ENCODE measurements at places on chromosomes 16 and 17.

- DNase-seq: no peak
These were observed 5.1 kb downstream of the ARMC5 start for GRCh38 chr16:31464348-31464769.

- no peak for DNase-seq
These were observed 16.2 kb upstream of the HNF1B start for GRCh38 chr17:37761059-37761458.

DNA sequence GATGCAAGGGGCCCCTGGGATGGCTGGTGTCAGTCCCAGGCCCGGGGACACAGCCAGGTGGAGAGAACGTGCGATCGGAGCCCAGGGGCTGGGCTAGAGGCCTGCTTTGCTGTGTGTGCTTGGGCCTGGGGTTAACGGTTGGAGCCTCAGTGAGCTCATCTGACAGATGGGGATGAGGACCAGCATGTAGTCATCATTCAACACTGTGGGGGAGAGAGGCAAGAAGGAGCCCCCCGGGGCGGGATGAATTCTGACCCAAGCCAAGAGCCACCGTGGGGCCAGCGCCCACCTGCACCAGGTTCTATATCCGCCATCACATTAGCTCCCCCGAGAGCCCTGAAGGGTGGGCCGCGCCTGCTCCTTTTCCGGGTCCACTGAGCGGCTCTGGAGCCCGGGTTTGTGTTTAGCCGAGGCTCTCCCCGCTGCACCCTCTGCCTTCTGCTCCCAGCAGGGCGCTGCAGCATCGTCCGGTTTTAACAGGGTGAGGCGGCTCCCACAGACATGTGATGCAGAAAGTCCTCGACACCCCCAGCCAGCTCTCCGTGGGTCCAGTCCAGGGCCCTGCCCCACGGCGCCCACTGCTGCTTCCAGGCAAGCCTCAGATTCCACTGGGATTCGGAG, 365.7 kb downstream of the SEC14L1 start:
- no peak for DNase-seq

DNA sequence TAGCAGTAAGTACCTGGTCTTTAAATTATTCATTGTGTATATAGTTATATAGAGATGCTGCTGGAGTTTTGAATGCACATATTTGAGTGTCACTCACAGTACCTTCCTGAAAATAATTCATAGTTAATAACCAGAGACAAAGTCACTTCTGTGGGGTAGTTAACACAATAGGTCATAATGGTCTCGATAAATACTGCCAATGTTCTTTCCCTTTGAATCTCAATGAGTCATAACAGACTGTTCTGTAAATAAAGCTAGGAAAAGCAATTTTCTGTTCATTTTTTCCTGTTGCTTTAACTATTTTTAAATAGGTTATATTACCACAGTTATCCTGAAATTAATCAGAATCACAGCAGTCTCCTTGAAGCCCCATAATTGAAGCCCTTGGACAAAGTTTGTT, 87.2 kb downstream of the MAP2K4 start:
- no peak for DNase-seq

- no peak for DNase-seq
These were observed 2.8 kb downstream of the MYCBPAP start for GRCh38 chr17:50511058-50511457.

- DNase-seq: no peak
These were observed 4.7 kb downstream of the AMFR start for GRCh38 chr16:56420613-56421012.

- no peak for DNase-seq
These were observed 1.3 kb upstream of the CCDC102A start for GRCh38 chr16:57537581-57538234.

DNA sequence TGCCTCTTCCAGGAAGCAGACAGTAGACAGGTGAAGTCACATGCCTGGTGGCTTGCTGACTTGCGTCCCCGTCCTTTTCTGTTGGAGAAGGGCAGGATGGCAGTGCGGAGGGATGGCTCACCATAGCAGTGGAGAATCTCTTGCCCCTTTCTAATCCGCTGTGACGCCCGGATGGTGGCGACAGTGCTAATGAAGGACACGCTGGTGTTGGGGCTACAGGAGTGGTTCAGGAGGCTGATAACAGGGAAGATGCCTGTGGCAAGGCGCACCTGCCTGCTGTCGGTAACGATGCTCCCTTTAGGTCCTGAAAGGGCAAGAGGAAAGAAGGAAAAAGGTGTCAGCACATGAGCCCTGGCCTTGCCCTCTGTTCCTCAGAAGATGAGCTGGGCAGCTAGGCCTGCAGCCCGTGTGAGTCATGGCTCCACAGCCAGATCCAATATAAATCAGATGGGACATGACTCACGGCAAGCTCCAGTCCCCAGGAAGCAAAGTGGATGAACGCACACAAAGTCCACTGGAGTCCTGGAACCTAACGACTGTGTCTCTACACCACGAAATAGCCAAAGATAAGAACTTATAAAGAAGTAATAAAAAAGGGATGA, 25.5 kb downstream of the SERPINF1 start:
- DNase-seq: peak; percentile 81

GRCh38 chr17:8823279-8823678, 24.1 kb upstream of the MFSD6L start:
- DNase-seq: no peak

DNA sequence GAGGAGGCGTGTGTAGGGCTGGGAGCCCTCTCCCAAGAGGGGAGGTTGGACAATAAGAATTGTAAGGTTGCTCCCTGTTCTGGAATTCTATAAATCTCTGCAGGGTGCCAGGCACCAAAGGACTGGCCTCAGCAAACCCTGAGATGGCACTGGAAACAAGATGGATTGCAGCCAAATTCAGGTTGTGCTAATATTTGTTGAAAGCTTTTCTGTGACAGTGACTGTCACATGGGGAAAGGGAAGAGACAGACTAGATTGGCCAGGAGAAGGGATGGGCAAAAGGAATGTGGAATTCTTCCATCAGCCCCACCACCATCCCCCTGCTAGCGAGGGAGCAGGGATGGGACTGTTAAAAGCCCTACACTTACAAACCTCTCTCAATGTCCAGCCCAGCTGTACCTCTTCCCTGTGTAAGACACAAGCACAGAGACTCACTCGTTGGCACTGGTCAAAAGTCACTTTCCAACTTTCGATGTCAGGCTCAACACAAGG, 62.4 kb downstream of the SOX9 start:
- no peak for DNase-seq

GRCh38 chr16:10824111-10824893, 5.7 kb upstream of the TVP23A start:
- DNase-seq: no peak

DNA sequence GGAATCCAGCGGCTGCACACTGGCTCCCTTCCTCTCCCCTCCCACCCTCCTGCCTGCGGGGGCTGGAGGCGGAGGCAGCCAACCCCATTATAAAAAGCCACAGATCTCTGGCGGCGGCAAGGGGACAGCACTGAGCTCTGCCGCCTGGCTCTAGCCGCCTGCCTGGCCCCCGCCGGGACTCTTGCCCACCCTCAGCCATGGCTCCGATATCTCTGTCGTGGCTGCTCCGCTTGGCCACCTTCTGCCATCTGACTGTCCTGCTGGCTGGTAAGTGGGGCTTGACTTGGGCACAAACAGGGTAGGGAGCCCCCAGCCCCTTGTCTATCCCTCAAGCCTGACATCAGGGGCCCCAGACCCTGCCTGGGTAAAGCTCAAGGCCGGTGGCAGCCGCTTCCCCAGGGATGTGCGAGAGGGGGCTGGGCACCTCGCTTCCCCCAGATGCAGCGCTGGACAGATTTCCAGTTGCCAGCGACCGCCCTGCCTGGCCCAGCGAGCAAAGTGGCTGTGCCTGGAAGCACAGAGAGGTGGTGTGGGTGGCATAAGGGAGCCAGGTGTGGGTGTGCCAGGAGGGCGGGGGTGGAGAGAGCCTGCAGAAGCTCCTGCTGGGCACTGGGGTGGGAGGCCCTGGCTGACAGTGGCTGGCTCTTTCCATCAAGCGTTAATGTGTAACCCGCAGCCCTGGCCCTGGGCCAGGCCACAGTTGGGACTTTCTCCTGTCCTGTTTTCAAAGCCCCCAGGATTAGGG, at the start of gene CX3CL1:
Gene CX3CL1 (plus strand): TSS at position 119 of the 745 bp plus-strand sequence. CDS start 79 bp downstream, at position 198.
- peak; percentile 77 for DNase-seq

DNA sequence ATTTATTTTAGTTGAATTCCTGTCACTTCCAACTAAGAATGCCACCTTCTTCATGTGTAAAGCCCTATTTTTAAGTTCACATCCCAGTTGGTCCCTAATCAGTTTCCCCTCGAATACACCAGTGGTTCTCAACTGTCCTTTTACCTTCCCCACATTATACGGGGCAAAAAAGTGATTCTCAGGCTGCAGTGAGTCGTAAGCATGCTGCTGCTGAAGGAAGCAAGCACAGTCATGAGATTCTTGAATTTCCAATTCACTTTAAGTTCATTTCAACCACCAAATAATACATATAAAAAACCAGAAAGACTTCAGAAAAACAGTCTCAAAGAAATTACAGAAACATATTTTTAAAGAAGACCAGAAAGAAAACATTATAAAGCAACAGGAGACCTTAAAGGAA, 47.9 kb downstream of the UBE2G1 start:
- no peak for DNase-seq

- DNase-seq: no peak
These were observed 14.8 kb upstream of the WFDC1 start for GRCh38 chr16:84279881-84280280.

- no peak for DNase-seq
These were observed 30.4 kb downstream of the KIAA0513 start for GRCh38 chr16:85057948-85058347.

GRCh38 chr17:57782062-57782490, 37.0 kb upstream of the CCDC182 start:
- DNase-seq: no peak

DNA sequence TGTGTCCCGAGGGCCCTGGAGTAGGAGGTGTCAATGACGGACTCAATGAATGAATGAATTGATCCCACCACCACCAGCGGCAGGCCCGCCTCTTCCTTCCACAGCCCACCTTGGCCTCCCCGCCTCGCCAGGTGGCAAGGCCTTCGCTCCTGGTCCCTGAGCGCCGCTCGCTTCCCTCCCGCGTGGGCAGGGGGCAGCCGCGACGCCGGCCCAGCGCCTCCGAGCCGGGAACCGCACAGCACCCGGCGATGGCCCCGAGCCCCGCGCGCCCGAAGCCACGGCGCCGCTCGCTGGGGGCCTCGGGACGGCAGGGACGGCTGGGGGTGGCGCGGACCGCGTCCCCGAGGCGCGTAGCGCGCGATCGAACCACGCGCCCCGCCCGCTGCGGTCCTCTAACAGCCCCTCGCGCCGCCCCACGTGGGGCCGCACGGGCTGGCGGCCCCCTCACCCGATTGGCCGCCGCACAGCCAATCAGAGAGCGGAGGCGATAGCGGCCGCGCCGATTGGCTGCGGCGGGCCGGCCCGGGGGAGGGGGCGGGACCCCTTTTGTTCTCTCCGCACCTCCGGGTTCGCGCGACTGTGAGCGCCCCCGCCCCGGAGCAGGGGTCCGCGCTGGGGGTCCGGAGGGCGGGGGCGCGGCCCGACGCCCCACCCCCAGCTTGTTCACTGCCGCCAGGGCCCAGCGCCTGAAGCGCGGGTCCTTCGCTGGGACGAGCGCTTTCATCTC, 31.4 kb downstream of the ACTG1 start:
- DNase-seq: peak; percentile 44

DNA sequence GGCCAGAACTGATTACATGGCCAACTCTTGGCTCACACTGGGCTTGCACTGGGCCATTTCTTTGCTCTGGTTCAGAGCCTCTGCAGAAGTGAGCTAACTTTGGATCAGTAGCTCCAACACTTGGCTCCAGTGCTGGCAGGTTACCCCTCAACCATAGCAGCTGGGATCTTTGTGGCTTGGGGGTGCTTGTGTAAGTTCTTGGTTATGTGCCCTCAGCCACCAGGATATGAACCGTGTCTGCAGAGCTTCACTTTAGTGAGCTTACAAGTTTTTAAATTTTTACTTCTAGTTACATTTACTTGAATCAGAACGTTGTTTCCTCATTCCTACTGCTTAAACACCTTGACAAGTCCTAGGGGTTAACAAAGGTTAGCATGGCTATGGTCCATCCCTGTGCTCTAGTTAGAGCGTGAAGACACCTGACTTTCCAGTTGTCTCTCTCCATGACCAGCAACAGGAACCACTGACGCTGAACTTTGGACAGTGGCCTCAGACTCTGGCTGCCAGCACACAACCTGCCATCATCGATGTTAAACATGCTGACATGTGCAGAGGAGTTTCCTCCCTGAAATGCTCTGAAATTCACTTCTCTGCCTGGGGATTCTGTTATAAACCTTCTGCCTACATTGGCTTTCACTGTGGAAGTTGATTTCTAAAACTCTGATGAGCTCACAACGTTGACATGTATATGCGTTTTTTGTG, 4.1 kb downstream of the PDF start:
- peak; percentile 52 for DNase-seq

GRCh38 chr17:20133517-20133916, 124.4 kb downstream of the SPECC1 start:
- no peak for DNase-seq

- no peak for DNase-seq
These were observed 2.4 kb downstream of the ZNF213 start for GRCh38 chr16:3137267-3137666.

GRCh38 chr16:83676086-83676485, 131.7 kb upstream of the HSBP1 start:
- no peak for DNase-seq

GRCh38 chr16:55192734-55193133, 131.3 kb upstream of the IRX6 start:
- DNase-seq: no peak

DNA sequence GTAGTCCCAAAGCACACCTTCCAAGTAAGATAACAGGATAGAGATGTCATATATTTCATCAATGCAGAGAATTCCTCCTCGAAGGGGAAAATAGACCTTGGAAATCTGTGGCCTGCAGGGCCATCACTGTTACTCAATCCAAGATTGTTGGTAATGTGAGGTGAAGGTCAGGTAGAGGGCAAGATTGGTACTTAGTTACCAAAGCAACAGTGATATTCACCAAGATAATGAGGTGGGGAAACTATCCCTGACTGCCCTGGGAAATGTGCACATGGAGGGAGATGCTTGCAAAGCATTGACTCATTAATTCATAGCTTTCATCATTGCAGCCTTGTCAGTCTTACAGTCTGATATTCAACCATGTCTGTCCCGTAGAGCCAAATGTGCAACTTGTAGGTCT, 234.1 kb upstream of the MON1B start:
- DNase-seq: no peak

GRCh38 chr16:78437352-78437968, 338.0 kb downstream of the WWOX start:
- DNase-seq: no peak

- no peak for DNase-seq
These were observed 601.5 kb upstream of the SOX9 start for GRCh38 chr17:71519285-71519684.

DNA sequence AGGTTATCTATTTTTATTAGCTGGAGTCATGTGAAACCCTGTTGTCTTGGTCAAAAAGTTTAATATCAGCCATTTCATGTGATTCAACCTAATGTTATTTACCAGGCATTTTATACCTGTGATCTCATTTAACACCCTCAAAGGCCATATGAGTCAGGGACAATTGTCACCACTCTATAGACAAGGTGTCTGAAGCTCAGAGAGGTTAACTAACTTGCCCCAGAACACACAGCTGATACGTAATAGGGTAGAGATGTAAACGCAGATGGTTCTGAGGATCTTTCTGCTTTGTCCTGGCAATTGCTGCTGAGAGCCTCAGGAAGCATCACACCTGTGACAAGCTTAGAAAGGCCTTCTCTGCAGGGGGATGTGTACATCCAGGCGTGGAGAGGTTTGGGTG, 4.9 kb downstream of the CD300A start:
- DNase-seq: no peak

Data from left colon (tissue), 2 donors.